ENCODE measurements at places on chromosomes 11 and 22. TPM values are rescaled to one million over a fixed set of nuclear protein-coding genes. Genes with fewer than 3 reads are reported as not detected.

Gene NCR3LG1
- 2.9 TPM for total RNA-seq

DNA sequence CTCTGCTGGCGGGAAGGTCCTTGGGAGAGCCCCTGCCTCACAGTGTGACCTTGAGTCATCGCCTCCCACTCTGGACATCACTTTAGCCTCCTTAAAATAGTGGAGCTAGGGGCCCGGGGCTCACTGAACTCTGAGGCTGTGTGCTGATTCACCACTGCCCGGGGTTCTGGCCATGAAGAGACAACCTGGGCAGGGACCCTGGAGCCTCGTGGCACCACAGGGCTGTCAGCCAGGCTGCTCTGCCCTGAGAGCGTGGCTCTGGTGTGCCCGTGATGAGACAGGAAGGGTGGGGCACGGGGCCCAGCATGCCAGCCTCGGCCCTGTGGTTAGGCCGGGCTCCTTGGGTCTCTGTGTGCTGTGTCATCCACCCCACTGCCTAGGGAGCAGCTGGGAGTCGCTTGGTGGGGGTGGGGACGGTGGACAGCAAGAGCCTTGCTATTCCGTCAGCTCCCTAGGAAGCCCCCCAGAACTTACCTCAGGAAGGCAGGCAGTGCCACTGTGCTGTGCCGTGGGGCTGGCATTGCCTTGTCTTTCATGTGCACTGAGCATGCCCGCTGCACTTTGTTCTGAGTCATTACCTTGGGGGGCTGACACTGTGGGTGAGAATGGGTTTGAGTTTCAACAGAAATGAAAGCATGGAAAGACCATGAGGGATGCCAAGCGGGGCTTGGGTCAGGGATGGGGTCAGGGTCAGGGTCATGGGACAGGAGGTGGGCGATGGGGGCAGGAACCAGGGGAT lies 31.7 kb downstream of the TPCN2 start:
- H3K27ac ChIP-seq: no peak overlapping the region
- H3K4me1 ChIP-seq: no peaks in the 10 kb centered on the region
- no peaks in the 10 kb centered on the region for H3K36me3 ChIP-seq
- H3K27me3 ChIP-seq: no peaks in the 10 kb centered on the region

Gene KRTAP5-9
- not detected for total RNA-seq

Gene APOL4
- total RNA-seq: 41.3 TPM

GRCh38 chr22:29587938-29588699 lies 7.2 kb upstream of the NIPSNAP1 start:
- no peaks in the 10 kb centered on the region for H3K27me3 ChIP-seq
- DNase-seq: no peak
- H3K36me3 ChIP-seq: no peaks in the 10 kb centered on the region
- no peak overlapping the region for H3K4me3 ChIP-seq
- no peak overlapping the region for H3K27ac ChIP-seq

DNA sequence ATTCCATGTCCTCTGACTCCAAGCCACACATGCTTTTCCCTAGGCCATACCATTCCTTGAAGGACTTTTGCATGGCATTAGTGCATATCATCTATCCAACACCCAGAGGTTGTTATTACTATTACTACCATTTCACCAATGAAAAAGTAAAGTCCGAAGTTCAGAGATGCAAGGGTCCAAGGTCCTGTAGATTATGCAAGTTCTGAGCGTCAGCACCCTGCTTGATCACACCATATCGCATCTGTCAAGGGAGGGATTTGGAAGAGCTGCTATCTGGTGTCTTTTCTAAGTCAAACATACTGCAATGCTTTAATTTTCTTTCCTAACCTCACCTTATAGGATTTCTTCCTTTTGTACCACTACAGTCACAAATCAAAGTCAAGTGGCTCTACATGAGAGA lies 214.7 kb upstream of the CADM1 start:
- H3K27me3 ChIP-seq: no peaks in the 10 kb centered on the region
- H3K4me3 ChIP-seq: no peak overlapping the region
- no peak for DNase-seq
- no peaks in the 10 kb centered on the region for H3K36me3 ChIP-seq
- no peaks in the 10 kb centered on the region for H3K4me1 ChIP-seq
- no peak overlapping the region for H3K27ac ChIP-seq

DNA sequence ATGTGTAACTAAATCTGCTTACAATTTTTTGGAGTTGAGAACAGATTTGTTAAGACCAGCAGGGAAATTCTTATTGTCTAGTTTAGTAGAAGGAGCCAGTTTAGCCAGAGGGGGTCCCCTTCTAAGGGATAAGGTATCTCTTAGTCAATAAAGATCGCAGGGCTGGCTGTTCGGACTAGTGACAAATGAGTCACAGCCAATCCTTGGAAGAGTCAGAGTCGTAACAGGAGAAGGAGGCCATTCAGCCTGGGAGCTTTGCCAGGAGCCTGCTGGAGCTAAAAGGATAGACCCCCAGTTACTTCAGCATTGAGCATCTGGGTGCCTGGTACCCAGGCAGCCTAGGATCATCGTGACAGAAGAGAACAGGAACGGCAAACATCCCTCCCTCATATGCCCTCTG lies 191.6 kb upstream of the ARHGAP20 start:
- H3K27ac ChIP-seq: no peak overlapping the region
- H3K36me3 ChIP-seq: no peaks in the 10 kb centered on the region
- no peaks in the 10 kb centered on the region for H3K4me1 ChIP-seq
- no peak for DNase-seq
- H3K27me3 ChIP-seq: peaks cover 5% of the 10 kb centered on the region

GRCh38 chr22:41974691-41975290 lies 5.5 kb downstream of the SEPTIN3 start:
- no peaks in the 10 kb centered on the region for H3K27me3 ChIP-seq
- H3K27ac ChIP-seq: no peak overlapping the region
- no peaks in the 10 kb centered on the region for H3K36me3 ChIP-seq
- peaks cover 6% of the 10 kb centered on the region for H3K4me1 ChIP-seq
- H3K4me3 ChIP-seq: no peak overlapping the region

DNA sequence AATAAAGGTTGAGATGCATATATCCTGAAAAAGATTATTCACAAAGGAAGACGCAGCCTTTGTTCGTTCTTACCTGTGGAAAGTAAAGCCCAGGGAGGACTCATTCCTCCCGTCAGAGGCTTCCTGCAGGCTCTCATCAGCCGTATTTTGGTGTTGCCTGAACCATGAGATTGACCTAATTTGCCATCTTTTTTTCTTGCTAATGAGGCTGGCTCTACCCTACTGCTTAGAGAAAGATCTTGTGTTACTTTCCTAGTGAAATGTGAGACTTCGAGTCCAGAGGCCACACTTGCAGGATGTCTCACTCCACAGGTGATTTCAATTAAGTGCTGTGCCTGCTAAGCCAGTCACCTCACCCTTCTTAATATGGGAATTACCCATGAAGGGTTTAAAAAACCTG lies 269.9 kb downstream of the NTM start:
- no peaks in the 10 kb centered on the region for H3K4me1 ChIP-seq
- no peak overlapping the region for H3K4me3 ChIP-seq
- H3K27me3 ChIP-seq: no peaks in the 10 kb centered on the region
- no peak overlapping the region for H3K27ac ChIP-seq
- H3K36me3 ChIP-seq: no peaks in the 10 kb centered on the region

DNA sequence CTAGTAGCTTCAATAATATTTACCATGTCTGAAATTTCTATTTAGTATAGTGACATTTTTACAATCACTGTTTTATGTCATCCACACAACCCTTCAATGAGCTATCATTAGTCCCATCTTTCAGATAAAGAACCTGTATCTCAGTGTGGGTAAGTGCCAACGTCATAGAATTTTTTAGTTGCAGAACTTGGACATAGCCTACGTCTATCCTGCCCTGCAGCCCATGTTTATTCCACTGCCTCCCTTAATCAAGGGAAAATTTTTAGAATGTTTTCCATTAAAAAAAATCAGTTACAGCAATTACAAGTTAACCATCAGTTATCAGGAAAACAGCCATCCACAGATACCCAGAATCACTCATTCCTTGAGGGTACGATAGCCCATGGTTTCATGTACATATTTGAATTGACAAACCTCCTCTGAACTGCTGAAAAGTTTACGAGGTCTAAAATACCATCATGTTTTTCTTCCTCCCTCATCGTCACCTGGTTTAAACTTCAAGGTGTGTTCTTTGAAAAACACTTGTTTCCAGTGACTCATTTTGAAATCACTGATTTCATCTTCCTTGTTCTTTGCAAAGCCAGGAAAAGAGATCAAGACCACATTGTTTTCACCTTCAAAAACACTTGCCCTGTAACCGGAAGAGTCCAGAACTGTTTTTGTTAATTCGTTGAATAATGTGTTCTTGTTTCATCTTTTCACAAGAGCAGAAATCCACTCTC lies 100.9 kb downstream of the FAM76B start:
- H3K4me1 ChIP-seq: no peaks in the 10 kb centered on the region
- H3K36me3 ChIP-seq: no peaks in the 10 kb centered on the region
- no peak for DNase-seq
- no peak overlapping the region for H3K4me3 ChIP-seq
- H3K27me3 ChIP-seq: no peaks in the 10 kb centered on the region

- no peaks in the 10 kb centered on the region for H3K36me3 ChIP-seq
- no peaks in the 10 kb centered on the region for H3K4me1 ChIP-seq
- no peak for DNase-seq
- H3K27me3 ChIP-seq: no peaks in the 10 kb centered on the region
- H3K4me3 ChIP-seq: no peak overlapping the region
- no peak overlapping the region for H3K27ac ChIP-seq
Observed at GRCh38 chr11:8652140-8652539, 30.3 kb downstream of the TRIM66 start.

DNA sequence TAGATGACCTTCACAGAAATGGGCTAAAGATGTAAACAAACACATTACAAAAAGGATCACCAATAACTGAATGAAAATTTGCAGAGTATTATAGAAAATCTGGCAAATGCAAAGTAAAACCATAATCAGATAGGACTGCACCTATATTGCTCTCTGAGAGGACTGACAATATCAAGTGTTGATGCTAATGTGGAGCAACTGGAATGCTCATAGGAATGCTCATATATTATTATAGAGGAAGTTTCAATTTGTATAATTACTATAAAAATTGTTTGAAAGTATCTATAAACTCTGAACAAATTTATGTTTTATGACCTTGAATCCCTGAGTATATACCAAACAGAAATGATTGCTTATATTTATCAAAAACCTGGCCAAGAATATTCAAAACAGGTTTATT lies 18.4 kb upstream of the TEAD1 start:
- no peaks in the 10 kb centered on the region for H3K4me1 ChIP-seq
- no peak for DNase-seq
- no peaks in the 10 kb centered on the region for H3K27me3 ChIP-seq
- H3K4me3 ChIP-seq: no peak overlapping the region
- no peaks in the 10 kb centered on the region for H3K36me3 ChIP-seq
- no peak overlapping the region for H3K27ac ChIP-seq

DNA sequence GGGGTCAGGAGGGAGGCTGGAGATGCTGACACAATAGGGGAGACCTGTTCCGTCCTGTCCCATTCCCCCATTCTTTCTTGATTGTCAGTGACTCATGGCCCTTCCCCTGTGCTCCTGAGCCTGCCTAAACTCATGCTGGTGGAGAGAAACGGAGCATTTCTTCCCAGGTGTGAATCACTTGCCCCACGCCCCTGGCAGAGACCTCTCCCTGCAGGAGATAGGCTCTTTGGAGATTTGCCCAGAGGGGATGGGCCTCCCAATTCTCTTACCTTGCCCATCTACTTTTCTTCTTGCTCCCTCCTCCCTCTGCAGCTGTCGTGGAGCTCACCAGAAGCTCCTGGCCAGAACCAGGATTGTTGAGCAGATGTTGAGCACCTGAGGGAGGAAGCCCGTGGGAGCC lies 121.9 kb upstream of the OR9Q1 start:
- H3K27ac ChIP-seq: no peak overlapping the region
- H3K36me3 ChIP-seq: no peaks in the 10 kb centered on the region
- no peaks in the 10 kb centered on the region for H3K27me3 ChIP-seq
- no peak for DNase-seq
- no peak overlapping the region for H3K4me3 ChIP-seq
- no peaks in the 10 kb centered on the region for H3K4me1 ChIP-seq

DNA sequence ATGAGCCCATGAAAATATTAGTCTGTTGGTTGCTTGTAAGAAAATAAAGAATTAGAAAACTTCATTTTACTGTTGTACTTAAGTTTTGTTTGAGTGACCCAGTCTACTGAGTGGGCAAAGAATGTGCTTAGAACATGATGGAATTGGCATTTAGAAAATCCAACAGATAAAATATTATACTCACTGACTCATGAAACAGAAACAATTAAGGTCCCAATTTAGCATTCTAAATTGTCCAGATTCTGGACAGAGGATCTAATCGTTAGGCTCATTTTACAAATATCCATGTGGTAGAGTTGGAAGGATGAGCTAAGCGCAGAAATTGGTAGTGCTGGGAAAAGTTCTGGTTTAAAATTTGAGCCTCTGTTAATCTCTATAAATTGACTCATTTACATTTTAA lies 45.4 kb downstream of the METTL15 start:
- H3K27me3 ChIP-seq: no peaks in the 10 kb centered on the region
- H3K27ac ChIP-seq: no peak overlapping the region
- DNase-seq: no peak

GRCh38 chr11:61480261-61480993 lies 28.1 kb upstream of the LRRC10B start:
- no peak overlapping the region for H3K4me3 ChIP-seq
- DNase-seq: no peak
- H3K36me3 ChIP-seq: no peaks in the 10 kb centered on the region
- peaks cover 7% of the 10 kb centered on the region for H3K4me1 ChIP-seq

- no peak overlapping the region for H3K27ac ChIP-seq
- H3K27me3 ChIP-seq: no peaks in the 10 kb centered on the region
- no peaks in the 10 kb centered on the region for H3K4me1 ChIP-seq
- no peaks in the 10 kb centered on the region for H3K36me3 ChIP-seq
- DNase-seq: no peak
- no peak overlapping the region for H3K4me3 ChIP-seq
Observed at GRCh38 chr22:17481424-17481823, 81.9 kb upstream of the SLC25A18 start.

DNA sequence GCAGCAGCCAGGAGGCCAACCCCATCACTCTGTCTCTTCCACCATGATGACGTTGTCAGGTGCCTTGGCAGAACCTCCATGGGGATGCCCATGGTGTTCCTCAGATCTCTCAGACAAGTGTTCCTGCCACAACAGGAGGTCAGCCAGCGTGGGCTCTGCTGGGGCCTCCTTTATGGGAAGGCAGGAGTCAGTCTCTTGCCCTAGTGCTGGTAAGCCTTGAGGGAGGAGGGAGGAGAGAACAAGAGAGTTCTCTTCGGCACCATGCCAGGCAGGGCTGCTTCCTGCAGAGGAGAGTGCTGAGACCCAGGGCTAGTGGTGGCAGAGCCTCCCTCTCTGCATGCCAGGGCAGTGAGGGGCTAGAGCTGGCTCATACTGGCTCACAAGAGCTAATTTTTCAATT lies 32.5 kb downstream of the GNAZ start:
- no peak for DNase-seq
- no peaks in the 10 kb centered on the region for H3K36me3 ChIP-seq
- no peak overlapping the region for H3K27ac ChIP-seq
- H3K4me3 ChIP-seq: no peak overlapping the region
- peaks cover 9% of the 10 kb centered on the region for H3K4me1 ChIP-seq
- no peaks in the 10 kb centered on the region for H3K27me3 ChIP-seq
